ENCODE measurements at places on chromosomes 1 and 21.

DNA sequence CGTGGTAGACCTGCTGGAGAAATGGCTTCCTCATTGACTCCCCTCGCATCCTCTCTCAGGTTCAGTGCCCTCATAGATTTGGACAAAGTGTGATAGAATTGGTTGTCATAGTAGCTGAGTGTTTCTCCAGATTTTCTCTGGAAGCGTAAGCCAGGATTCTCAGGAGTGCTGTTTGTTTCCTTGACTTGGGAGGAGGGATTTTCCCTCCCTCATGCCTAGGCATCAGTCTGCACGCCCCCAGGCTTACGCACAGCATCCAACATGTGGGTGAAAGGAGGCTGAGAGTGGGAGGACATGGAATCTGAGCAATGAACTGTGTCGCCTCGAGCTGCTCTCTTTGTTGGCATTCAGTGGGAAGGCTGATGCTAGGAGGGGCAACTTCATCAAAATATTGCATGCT is 503.5 kb downstream of the LTN1 start:
- no peak for DNase-seq

- DNase-seq, result no peak
These were observed 510.0 kb downstream of the USP25 start for GRCh38 chr21:16239659-16240265.

- DNase-seq, result no peak
These were observed 45.7 kb downstream of the ABCD3 start for GRCh38 chr1:94463765-94464330.

GRCh38 chr1:22903113-22903512 is 69.6 kb downstream of the LACTBL1 start:
- no peak for DNase-seq

DNA sequence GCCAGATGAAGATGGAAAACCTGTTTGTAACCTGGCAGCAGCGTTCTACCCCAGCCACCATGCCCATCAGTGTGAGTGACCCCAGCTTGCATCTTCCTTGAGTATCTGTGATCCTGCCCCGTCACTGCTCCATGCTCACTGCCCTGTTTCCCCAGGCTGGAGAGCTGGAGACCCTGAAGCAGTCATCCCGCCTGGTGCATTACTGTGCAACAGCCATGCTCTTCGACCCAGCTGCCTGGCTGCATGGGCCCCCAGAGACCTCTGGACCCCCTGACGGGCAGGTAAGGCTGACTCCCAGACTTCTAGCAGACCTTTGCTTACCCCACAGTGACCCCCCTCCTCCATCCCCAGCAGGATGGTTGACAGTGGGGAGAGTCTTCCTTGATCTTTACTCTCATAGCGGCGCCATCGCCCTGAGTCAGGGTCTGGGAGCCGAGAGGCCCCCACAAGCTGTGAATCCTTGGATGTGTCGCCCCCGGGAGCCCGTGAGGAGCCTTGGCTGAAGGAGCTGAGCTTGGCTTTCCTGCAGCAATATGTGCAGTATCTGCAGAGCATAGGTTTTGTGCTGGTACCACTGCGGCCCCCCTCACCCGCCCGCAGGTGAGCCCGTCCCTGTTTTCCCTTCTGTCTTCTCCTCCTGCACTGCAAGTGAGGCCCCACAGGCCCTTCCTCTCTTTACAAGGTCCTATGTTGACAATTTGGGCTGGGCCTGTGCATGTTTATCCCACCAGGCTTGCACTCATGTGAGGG is 10.4 kb downstream of the HYI start:
- no peak for DNase-seq

DNA sequence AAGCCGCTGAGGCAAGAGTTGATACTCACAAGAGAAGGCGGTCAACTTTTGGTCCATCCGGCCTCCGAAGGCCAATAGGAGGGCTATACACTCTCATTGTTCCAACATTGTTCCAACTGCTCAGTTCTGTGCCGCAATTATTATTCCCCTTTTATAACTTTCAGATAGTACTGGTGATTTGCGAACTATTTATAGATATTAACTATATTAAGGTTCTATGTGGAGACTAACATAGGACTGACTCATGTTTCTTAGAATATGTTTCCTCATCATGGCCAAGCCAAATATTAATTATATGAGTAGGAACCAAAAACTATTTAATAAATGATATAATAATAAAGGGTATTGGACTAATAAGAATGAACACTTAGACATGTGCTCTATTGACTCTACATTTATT is 96.7 kb upstream of the LBR start:
- no peak for DNase-seq

DNA sequence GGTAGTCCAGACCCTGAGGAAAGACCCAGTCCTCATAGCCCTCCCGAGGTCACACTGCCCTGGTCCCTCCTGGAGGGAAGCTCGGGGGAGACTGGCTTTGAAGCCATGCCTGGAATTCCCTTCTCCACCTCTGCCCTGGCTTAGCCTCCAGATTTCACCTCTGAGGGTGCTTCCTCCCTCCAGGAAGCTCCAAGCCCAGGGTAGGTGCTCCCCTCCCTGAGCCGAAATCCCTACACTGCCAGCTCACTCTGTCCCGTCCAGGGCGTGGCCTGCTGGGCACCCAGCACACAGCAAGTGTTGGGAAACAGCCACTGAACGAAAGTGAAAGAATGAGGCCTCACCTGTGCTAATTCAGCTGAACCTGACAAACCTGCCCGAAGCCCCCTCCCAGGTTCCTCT is 6.0 kb upstream of the TNFRSF25 start:
- no peak for DNase-seq

DNA sequence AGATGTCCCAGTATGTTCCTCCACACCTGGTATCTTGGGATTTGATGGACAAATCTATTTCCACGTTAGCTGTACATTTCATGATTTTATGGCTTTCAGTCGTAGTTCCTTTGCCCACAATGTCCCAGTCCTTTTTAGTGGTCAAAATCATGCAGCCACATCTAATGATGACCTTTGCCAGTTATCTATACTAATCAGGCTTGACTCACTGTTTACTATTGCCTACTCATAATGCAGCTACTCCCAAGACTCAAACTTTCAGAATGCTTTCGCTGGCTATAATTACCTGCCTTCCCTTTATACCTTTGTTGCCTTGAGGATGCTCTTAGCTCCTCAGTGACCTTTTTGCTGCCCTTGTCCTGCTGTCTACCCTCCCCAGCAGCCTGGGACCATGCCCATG is 6.4 kb downstream of the NOS1AP start:
- no peak for DNase-seq
